ENCODE measurements at places on chromosomes 5 and 9. TPM values are rescaled to one million over a fixed set of nuclear protein-coding genes. Genes with fewer than 3 reads are reported as not detected.

DNA sequence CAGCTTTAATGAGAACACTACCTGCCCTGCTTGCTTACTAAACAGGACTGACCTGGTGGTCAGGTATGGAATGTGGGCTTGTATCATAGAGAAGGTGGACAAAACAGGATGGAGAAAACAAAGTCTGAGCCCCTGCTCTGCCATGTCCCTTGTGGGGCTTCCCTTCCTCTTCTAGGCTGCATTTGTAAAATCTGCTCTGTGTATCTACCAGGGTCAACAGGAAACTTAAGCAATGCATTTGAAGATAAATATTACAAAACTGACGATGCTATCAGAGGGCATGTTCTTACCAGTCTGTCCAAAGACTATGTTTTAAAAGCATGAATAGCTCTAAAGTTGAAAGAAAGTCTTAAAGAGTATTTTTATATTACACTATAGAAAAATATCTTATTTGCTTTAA, 228.7 kb downstream of the DCP2 start:
- no peak for DNase-seq

- DNase-seq = no peak
Observed at GRCh38 chr5:169160405-169160901, 140.5 kb downstream of the SLIT3 start.

DNA sequence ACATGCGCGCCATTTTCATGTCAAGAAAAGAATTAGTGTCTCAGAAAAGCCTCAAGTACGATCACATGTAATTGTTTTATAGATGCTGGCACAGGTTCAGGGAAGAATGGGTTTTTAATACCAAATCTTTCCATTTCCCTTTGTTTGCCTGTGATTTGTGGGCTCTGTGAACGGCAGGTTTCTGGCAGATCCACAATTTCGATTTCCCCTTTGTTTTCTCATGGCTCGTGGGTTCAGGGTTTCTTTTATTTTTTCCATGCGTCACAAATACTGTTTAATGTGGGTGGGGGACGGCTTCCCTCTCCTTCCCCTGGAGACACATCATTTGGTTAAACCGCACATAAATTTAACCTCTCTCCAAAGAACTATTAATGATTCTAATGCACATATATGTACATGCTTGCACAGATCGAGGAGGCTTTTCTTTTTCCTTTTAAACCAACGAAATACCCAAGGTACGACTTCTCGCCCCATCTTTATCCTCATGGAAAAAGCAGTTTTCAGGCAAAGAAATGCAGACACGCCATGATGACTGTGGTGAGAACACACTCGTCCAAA, 195.9 kb downstream of the SLIT3 start:
- DNase-seq = no peak

The WDR38 gene
- not detected for total RNA-seq

All from suprapubic skin (tissue), 4 donors.